NCI-H1105 treated with DMSO at 0.1 percent for 48 hours (cell line): ENCODE measurements at places on chromosomes 1 and 21.

GRCh38 chr1:24180676-24181075 is 6.4 kb downstream of the IFNLR1 start:
- DNase-seq, result no peak

- DNase-seq, result no peak
Observed at GRCh38 chr1:230807029-230807428, 59.8 kb downstream of the CAPN9 start.

DNA sequence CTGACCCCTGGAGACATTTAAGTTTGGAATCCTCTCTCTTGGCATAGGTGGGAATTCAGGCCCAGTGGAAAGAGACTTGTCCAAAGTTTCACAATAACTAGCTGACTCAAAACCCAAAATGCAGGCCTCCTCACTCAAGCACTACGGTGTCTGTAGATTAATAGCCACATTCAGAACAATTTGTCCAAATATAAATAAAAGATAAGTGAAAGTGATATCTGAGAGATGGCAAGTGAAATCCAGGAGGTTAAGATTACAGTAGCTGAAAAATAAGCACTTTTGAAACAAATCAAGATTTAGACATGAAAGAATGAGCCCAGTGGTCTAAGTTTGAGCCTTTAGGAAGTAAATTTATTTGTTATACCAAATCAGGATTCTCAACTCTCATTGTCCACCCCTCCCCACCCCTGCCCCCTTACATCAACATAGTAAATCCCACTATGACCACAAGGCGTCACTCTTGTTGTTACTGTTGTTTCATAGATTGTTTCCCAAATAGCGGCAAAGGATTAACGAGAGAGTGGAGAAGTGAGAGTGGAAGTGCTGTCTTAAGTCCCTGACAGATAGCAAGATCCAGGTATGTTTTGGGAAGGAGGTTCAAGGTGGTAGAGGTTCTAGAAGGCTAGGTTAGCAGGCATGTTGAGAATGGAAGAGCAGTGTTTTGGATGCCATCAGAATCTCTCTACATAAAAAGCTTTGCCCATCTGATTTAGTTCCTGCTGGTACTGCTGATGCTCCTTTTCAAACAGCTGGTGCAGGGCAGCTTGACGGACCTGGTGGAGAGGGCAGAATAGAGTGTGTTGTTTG is 7.1 kb upstream of the TPM3 start:
- peak; percentile 14 for DNase-seq

GRCh38 chr1:2088458-2088857 is 38.2 kb downstream of the PRKCZ start:
- DNase-seq, result no peak

- DNase-seq, result peak; percentile 50
Observed at GRCh38 chr1:6259491-6260362, 1.2 kb downstream of the GPR153 start.

DNA sequence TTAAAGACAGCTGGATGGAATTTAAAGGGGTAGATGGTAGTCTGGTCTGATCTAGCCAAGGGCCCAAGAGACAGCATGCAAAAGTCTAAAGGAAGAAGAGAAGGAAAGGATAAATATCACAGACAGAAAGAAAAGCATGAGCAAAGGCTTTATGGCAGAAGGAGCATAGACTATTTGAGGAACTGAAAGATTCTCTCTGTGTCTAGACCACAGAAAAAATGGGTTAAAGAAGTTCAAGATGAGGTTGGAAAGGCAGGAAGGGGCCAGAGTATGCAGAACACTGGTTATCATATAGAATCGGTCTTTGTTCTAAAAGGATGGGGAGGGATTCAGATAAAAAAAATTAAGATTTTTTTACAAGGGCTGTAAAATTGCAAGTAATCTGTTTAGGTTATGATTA is 136.8 kb upstream of the SGIP1 start:
- no peak for DNase-seq

GRCh38 chr1:180116964-180117763 is 37.5 kb upstream of the QSOX1 start:
- no peak for DNase-seq
